Liver (tissue), 10 donors: ENCODE measurements at places on chromosomes 3 and 15.

DNA sequence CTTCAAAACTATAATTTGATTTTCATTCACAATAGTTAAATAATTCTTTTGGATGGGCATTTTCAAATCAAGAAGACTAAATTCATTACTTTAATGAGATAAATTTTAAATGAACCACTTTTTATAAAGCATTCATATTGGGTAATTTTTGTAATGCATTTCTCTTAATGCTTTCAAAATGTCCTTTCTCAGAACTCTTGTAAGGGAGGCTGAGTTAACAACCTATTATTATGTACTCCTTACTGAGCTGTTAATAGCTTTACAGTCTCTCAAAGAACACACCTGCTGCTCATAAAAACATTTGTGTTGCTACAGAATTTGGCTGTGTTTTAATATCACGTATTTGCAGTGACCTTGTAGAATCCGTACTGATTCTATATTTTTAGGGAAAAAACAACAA, 334.0 kb upstream of the ARL6 start:
- no peak overlapping the region for H3K27ac ChIP-seq
- H3K4me3 ChIP-seq: no peak overlapping the region
- H3K27me3 ChIP-seq: no peaks in the 10 kb centered on the region
- H3K4me1 ChIP-seq: no peaks in the 10 kb centered on the region
- no peaks in the 10 kb centered on the region for H3K36me3 ChIP-seq

- H3K36me3 ChIP-seq: no peaks in the 10 kb centered on the region
- no peak for DNase-seq
- H3K27ac ChIP-seq: peak overlapping the region; percentile 47
- H3K4me1 ChIP-seq: no peaks in the 10 kb centered on the region
- no peak overlapping the region for H3K4me3 ChIP-seq
- H3K27me3 ChIP-seq: no peaks in the 10 kb centered on the region
These were observed 8.6 kb downstream of the NT5DC2 start for GRCh38 chr3:52524752-52525679.

GRCh38 chr3:194142156-194142910, 6.4 kb downstream of the HES1 start:
- H3K4me3 ChIP-seq: no peak overlapping the region
- H3K27me3 ChIP-seq: no peaks in the 10 kb centered on the region
- H3K36me3 ChIP-seq: no peaks in the 10 kb centered on the region
- peak overlapping the region; percentile 98 for H3K27ac ChIP-seq
- DNase-seq: no peak

GRCh38 chr3:10303105-10303504, 10.4 kb upstream of the GHRL start:
- H3K27ac ChIP-seq: no peak overlapping the region
- H3K4me3 ChIP-seq: no peak overlapping the region
- H3K27me3 ChIP-seq: no peaks in the 10 kb centered on the region
- H3K36me3 ChIP-seq: peaks cover 59% of the 10 kb centered on the region
- DNase-seq: no peak

GRCh38 chr3:5426094-5426883, 238.8 kb downstream of the EDEM1 start:
- no peaks in the 10 kb centered on the region for H3K4me1 ChIP-seq
- H3K27me3 ChIP-seq: no peaks in the 10 kb centered on the region
- no peaks in the 10 kb centered on the region for H3K36me3 ChIP-seq

GRCh38 chr3:194607592-194608389, 25.4 kb downstream of the TMEM44 start:
- H3K4me3 ChIP-seq: no peak overlapping the region
- H3K27me3 ChIP-seq: no peaks in the 10 kb centered on the region

GRCh38 chr3:10157031-10157430, 7.7 kb upstream of the IRAK2 start:
- no peak overlapping the region for H3K27ac ChIP-seq
- no peak overlapping the region for H3K4me3 ChIP-seq
- H3K27me3 ChIP-seq: no peaks in the 10 kb centered on the region
- no peaks in the 10 kb centered on the region for H3K36me3 ChIP-seq

DNA sequence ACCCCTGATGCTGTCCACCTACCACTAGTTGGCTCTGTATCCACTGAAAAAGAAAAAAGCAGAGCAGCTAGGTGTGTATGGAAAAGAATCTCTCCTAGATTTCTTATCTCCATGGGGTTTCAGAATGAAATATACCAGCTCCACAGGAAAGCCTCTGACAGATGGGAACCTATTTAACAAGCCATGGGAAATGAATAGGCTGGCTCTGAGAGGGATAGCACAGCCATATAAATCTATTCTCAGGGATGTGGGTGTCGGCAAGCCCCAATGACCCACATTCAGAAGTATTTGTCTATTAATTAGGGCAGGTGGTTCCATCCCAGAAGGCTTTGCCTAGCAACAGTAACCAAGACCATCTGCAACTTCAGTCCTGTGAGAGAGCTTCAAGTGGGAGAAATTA, 694.1 kb downstream of the AGBL1 start:
- no peak overlapping the region for H3K4me3 ChIP-seq
- peaks cover 11% of the 10 kb centered on the region for H3K4me1 ChIP-seq
- H3K36me3 ChIP-seq: no peaks in the 10 kb centered on the region
- DNase-seq: no peak
- H3K27ac ChIP-seq: no peak overlapping the region
- H3K27me3 ChIP-seq: no peaks in the 10 kb centered on the region

- no peaks in the 10 kb centered on the region for H3K4me1 ChIP-seq
- no peak overlapping the region for H3K27ac ChIP-seq
- H3K4me3 ChIP-seq: no peak overlapping the region
- no peak for DNase-seq
- H3K36me3 ChIP-seq: no peaks in the 10 kb centered on the region
These were observed 76.8 kb downstream of the CHCHD4 start for GRCh38 chr3:14047841-14048240.

GRCh38 chr15:43808960-43809678, 8.7 kb downstream of the HYPK start:
- no peaks in the 10 kb centered on the region for H3K4me1 ChIP-seq
- H3K4me3 ChIP-seq: no peak overlapping the region
- peaks cover 69% of the 10 kb centered on the region for H3K36me3 ChIP-seq
- H3K27me3 ChIP-seq: no peaks in the 10 kb centered on the region
- no peak overlapping the region for H3K27ac ChIP-seq

DNA sequence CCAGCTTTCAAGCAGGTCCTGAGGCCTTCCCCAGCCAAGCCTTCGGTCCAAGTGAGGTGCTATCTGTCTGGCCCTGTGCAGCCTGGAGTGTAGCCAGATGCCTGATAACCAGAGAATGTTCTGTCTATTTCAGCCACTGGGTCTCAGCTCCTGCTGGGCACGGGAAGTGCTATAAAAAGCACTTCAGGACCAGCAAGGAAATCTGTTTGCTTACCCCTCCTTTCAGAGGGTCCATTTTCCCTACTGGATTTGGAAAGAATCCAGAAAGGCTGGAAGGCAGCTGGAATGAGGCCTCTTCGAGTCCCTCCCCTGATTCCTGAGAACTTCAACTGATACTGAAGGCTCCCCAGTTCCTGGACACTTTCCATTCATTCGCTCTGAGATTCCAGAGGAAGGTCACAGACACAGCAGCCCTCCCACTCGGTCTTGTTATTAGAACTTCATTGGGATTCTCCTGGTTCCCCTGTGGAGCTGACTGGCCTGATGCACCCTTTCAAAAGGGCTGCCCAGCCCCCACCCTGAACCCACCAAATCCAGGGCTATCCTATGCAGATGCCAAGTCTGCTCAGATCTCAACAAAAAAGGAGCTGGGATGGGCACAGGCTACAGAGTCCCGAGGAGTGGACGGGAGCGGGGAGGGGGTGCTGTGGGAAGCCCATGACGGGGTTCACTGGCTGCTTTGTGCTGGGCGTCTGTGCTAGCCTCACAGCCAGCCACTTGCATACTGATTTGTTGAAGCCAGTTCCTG, 70.4 kb downstream of the UMPS start:
- no peaks in the 10 kb centered on the region for H3K27me3 ChIP-seq
- peaks cover under 1% of the 10 kb centered on the region for H3K36me3 ChIP-seq
- H3K4me1 ChIP-seq: peaks cover 23% of the 10 kb centered on the region

GRCh38 chr3:45311327-45311726, 77.0 kb upstream of the LARS2 start:
- H3K36me3 ChIP-seq: no peaks in the 10 kb centered on the region
- DNase-seq: peak; percentile 14
- no peak overlapping the region for H3K4me3 ChIP-seq
- no peaks in the 10 kb centered on the region for H3K4me1 ChIP-seq
- H3K27me3 ChIP-seq: peaks cover 17% of the 10 kb centered on the region
- no peak overlapping the region for H3K27ac ChIP-seq

DNA sequence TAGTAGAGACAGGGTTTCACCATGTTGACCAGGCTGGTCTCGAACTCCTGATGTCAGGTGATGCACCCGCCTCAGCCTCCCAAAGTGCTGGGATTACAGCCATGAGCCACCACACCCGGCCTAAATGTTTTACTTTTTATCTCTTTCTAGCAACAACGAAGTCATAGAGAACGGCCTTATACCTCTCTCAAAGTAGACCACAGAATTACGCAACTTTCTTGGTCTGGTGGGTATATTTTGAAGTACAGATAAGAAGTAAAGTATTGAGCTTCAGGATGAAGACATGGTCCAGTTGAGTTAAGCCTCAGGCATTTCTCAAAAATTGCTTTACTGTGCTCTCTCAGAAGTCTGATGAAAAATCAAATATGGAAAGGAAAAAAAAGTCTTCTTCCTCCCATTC, 30.6 kb downstream of the FAM240A start:
- no peak for DNase-seq
- no peaks in the 10 kb centered on the region for H3K27me3 ChIP-seq
- H3K27ac ChIP-seq: no peak overlapping the region
- H3K4me3 ChIP-seq: no peak overlapping the region
- H3K4me1 ChIP-seq: no peaks in the 10 kb centered on the region

GRCh38 chr3:73259856-73260255, 198.4 kb downstream of the EBLN2 start:
- no peaks in the 10 kb centered on the region for H3K36me3 ChIP-seq
- no peaks in the 10 kb centered on the region for H3K27me3 ChIP-seq
- H3K4me1 ChIP-seq: no peaks in the 10 kb centered on the region
- H3K4me3 ChIP-seq: no peak overlapping the region
- DNase-seq: no peak
- H3K27ac ChIP-seq: no peak overlapping the region

DNA sequence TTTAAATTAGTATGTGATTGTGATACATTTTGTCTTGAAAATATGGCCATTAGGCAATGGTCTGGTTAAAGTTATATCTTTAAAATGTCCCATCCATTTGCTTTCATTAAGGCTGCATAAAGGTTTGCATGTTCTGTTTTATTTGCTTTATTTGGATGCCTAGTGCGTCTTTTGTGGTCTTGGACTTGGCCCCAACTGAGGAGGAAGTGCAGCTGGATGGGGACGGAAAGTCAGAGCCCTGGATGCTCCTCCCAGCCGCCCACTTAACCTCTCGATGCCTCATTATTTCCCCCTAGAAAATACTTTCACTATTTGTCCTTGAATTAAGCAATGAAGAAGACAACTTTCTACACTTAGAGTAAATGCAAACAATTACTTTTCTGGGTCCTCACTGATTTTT, 898.2 kb downstream of the MCTP2 start:
- no peak overlapping the region for H3K4me3 ChIP-seq
- no peak for DNase-seq
- H3K36me3 ChIP-seq: no peaks in the 10 kb centered on the region
- no peak overlapping the region for H3K27ac ChIP-seq
- H3K27me3 ChIP-seq: no peaks in the 10 kb centered on the region

DNA sequence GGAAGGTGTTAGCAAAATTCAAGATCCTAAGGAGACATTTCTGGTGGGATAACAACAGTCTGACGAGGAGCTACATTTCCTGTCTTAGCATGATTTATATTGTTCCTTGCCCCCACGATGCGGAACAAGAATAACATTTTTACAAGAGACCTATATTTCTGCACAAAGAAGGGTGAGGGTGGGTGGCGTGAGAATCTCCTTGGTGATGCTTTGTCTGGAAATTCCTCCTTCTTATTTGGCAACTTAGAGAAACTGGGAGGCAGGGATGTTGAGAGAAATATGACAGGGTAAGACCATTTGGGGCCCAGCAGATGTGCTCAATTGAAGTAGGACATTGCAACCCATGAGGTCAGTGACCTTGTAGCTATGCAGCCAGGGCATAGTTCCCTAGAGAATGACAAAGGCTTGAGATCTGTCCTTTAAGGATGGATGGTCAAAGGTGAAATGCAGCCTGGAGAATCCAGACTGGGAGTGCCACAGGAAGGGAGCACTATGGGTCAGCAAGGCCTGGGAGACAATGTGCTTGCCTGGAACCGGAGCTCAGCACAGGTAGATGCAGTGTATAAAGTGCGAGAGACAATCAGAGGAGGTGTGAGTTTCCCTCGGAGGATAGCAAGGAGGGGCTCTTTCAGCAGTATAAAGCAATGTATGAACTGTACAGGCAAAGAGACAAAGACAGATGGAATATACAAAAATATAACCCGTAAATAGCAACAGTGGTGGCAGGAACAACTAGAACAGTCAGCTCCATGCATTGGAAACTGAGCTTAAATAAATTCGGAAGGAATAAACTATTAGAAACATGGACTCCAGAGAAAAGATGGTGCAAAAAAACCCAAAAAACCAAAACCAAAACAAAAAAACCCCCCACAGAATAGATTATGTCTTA, 317.6 kb upstream of the TBL1XR1 start:
- no peaks in the 10 kb centered on the region for H3K27me3 ChIP-seq
- H3K4me1 ChIP-seq: no peaks in the 10 kb centered on the region
- no peaks in the 10 kb centered on the region for H3K36me3 ChIP-seq
- DNase-seq: no peak
- no peak overlapping the region for H3K27ac ChIP-seq

GRCh38 chr3:196268284-196269163, 19.0 kb downstream of the PCYT1A start:
- peaks cover 26% of the 10 kb centered on the region for H3K36me3 ChIP-seq
- DNase-seq: no peak
- no peaks in the 10 kb centered on the region for H3K27me3 ChIP-seq

GRCh38 chr15:29476503-29477080, 207.0 kb upstream of the NSMCE3 start:
- H3K4me3 ChIP-seq: no peak overlapping the region
- H3K36me3 ChIP-seq: no peaks in the 10 kb centered on the region
- H3K27me3 ChIP-seq: no peaks in the 10 kb centered on the region
- DNase-seq: no peak
- H3K27ac ChIP-seq: no peak overlapping the region

DNA sequence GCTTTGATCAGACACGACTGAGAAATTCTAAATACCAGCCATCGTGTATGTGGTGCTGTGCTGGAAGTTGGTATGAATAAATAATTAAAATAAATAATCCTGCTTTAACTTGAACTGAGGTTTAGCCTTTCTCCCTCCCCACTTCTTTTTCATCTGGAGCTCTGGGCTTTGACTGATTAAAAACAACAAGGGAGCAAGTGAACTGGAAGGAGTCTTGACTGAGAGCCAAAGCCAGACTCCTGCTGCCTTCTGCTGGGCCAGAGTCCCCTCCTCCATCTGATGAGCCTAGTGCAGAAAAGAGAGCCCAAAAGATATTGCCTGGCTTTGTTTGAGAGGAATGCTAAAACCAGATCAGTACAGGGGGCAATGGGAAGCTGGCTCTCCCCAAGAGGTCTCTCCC, 96.0 kb downstream of the CCNL1 start:
- DNase-seq: no peak
- H3K27me3 ChIP-seq: no peaks in the 10 kb centered on the region
- H3K4me1 ChIP-seq: peaks cover 3% of the 10 kb centered on the region

- no peak overlapping the region for H3K4me3 ChIP-seq
- H3K27me3 ChIP-seq: no peaks in the 10 kb centered on the region
- no peaks in the 10 kb centered on the region for H3K36me3 ChIP-seq
- peaks cover 3% of the 10 kb centered on the region for H3K4me1 ChIP-seq
- H3K27ac ChIP-seq: no peak overlapping the region
- no peak for DNase-seq
These were observed 61.2 kb downstream of the ITGA11 start for GRCh38 chr15:68370768-68371151.
